ENCODE measurements at places on chromosomes 12 and 14. TPM values are rescaled to one million over a fixed set of nuclear protein-coding genes. Genes with fewer than 3 reads are reported as not detected.

Gene OXA1L
- 111 TPM for total RNA-seq

DNA sequence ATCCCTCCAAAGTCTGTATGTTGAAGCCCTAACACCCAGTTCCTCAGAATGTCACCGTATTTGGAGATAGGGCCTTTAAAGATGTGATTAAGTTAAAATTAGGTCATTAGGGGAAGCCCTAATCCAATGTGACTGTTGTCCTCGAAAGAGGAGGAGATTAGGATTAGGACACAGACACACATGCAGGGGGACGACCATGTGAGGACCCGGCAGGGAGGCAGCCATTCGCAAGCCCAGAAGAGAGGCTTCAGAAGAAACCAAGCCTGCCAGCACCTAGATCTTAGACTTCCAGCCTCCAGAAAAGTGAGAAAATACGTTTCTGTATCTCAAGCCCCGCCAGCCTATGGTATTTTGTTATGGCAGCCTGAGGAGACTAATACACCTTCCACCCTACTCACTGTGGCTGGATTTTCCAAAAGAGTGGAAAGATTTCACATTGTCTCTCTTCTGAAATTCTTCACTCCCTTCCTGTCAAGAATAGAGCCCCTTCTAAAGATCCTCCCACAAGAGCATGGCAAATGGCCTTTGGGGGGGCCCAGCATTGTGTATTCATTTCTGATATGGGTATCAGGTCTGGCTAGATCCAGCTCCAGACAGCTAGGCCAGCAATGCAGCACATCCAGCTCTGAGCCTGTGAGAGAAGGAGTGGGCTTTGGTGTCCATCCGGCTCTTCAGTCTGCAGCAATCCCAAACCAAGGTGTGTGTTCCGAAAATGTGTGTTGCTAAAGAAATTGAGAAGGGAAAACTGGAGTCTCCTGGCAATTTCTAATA is 15.4 kb upstream of the UBC start:
- no peak for DNase-seq

GRCh38 chr14:103104654-103105452 is 10.3 kb downstream of the EXOC3L4 start:
- peak; percentile 93 for DNase-seq

GRCh38 chr12:113846883-113847755 is 119.0 kb downstream of the RBM19 start:
- DNase-seq = no peak

DNA sequence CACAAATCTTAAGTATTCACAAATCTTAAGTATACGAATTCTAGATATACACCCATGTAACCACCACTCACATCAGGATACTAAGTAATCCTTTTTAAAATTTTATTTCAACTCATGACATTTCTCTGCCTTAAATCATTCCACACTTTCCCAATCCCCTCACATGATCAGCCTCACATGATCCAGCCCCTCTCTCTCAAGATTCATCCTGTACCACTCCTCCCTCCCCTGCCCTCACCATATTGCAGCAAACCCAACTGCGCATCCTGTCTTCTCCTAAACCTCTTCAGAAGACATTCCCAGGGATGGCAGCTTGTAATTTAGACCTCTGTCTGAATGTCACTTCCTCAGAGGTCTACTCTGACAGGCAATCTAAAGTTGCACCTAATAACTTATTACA is 1.7 kb upstream of the EIF4B start:
- DNase-seq = no peak

GRCh38 chr14:96119947-96120346 is 80.8 kb downstream of the C14orf132 start:
- DNase-seq = no peak

Gene SLC41A2
- 6.8 TPM for total RNA-seq

- no peak for DNase-seq
These were observed 154.4 kb downstream of the RPAP3 start for GRCh38 chr12:47551426-47551851.

Gene FIGNL2
- 0.32 TPM for total RNA-seq

DNA sequence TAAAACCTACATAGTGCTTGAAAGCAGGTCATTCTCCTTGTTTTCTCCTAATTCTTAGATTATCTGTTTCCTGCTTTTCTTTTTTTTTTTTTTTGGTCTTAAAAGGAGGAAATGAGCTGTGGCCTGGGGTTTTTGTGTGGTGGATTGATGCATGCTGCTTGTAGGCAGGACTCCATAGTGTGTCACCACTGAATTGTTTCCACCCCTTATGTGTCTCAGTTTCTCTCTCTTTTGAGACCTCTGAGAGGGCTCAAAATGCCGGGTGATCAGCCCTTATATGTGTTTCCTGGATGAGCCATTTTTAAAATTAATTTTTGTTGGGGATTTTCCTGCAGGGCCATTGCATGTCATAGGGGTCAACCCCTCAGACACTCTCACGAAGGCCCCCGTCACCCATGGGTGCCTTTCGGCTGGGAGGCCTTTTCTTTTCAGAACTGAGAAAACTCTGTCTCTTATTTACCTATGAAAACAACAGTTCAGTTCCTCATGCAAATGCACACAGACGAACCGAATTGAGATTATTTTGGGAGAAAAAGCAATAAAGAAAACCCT is 32.0 kb upstream of the LRRK2 start:
- no peak for DNase-seq

DNA sequence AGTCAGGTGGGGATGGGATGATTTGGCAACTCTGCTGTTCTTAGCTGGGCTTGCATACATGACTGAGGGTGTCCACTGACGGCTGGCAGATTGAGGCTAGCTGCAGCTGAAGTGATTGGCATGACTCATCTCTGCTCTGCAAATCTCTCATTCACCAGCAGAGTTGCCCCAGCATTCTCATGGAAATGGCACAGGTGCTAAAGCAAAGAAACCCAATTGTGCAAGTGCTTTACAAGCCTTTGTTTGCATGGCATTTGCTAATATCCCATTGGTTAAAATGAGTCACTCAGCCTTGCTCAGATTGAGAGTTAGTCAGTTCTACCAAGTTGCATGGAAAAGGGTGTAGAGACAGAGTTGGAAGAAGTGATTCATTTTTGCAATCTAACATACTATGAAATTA is 389.7 kb upstream of the FAR2 start:
- DNase-seq = no peak

DNA sequence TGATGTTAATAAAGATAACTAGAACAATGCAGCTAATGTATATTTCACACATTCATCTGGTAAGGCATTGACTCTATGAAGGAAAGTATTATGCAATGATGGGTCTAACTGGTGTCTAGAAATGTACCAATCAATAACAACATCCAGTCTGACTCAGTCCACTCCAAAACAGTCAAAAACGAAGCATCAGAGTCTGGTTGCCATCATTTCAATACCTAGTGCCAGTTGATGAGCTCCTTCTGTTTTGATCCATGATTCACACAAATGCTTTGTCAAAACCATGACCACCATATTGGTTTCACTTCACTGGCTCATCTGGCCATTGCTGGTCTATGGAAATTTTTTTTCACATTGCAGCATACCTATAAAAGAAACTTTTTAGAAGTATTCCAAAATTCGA is 747.2 kb upstream of the TMEM132C start:
- DNase-seq = no peak

Gene CLEC7A
- total RNA-seq = 2.6 TPM

GRCh38 chr12:114926341-114926740 is 242.4 kb upstream of the TBX3 start:
- DNase-seq = no peak

Gene TMEM117
- 7.5 TPM for total RNA-seq

DNA sequence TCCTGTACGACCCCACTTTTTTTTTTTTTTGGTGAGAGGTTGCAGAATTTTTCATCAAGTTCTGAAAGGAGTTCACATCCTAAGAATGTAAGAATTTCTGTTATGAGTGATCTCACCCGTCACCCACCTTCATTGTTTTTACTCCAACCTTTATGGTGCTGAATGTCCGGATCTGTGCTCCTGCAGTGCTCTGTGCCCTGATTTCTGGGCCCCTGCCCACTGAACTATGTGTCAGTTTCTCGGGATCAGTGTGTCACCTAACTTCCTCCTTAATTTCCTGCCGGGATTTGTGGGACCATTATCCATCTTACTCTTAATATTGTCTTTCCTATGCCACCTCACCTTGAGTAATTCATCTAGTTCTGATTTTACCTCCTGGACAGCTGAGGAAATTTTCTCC is 11.6 kb downstream of the RASSF8 start:
- no peak for DNase-seq

- no peak for DNase-seq
These were observed 496 bp downstream of the PPP2R5C start for GRCh38 chr14:101761881-101762529.

DNA sequence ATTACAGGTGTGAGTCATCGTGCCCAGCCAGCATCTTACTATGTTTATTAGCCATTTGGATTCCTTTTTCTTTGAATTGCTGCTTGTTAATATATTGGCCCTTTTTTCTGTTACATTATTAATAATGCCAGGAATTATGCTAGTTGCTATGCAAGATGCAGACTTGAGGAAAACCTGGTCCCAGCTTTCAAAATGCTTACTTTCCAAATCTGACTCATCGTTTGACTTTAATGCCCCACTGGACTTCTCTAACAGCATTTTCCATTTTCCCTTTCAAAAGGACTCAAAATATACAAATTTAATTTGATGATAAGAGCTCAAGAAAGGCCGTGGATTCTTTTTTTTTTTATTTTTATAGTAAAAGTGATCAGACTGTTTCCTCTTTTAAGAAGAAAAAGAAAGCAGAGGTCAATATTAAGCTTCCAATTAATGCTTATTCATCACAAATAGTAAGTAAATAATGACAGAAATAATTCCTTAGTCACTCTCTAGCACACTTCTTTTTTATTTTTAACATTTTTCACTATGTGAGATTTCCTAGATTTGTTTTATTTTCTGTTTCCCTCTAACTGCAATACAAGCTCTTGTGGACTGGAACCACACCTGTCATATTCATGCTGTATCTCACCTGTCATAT is 146.1 kb upstream of the FGD4 start:
- no peak for DNase-seq

DNA sequence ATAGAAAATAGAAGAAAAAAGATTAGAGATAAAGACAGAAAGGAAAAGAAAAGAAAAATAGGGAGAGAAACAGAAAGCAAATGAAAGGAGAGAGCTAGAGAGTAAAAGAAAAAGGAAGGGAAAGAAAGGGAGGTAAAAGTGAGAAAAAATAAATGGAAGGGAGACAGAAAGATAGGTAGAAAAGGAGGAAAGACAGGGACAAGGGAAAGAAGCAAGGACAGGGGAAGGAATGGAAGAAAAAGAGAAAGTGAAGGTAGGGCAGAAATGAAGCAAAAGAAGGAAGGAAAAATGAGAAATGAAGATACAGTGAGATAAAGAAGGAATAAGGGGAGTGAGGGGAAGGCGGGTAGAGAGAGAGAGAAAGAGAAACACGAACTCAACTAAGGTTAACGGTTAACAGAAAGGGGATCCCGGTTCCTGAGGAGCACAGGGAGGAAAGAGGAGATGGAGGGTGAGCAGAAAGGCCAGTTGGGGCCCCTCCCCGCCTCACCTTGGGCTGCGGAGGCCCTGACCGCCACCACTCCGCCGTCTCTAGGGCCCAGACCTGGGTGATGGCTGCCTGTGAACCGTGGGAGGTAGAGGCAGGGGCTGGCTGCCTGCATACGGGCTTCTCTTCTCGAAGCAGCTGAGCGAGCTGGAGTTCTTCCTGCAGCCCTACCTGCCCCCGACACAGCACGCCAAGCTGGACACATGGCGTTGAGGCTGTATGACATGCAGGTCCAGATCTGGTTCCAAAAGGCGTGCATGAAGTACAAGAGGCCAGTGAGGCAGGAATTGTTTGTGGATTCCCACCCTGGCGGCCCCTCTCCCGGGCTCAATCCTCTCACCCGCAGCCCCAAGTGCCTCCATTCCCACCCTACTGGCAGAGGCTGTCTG is 59.5 kb downstream of the SMUG1 start:
- DNase-seq = no peak

Gene HOXC13
- total RNA-seq = not detected

Gene GUCY2C
- not detected for total RNA-seq

GRCh38 chr12:64080319-64081007 is 141.6 kb downstream of the KICS2 start:
- DNase-seq = no peak

Gene LRP6
- total RNA-seq = 27.4 TPM

DNA sequence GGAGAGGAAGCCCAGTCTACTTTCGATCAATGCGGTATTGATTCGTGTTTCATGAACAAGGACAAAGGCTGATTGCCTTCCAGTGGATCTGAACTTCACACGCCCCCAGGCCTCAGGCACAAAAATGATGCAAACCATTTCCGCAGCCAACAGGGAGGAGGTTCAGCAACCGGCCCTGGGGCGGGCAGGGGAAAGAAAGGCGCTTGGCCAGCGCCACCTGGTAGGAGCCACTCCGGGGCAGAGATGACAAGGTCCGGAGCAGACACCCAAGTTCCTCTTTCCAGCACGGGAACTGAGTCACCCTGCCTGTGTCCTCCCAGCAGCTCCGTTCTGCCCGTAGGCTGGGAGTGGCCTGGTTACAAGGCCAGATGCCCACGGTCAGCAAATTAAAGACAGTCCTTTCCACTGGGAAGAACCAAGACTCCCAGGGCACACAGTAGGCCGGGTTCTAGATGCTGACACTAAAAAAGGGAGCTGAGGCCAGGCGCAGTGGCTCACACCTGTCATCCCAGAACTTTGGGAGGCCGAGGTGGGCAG is 136.3 kb downstream of the SCARB1 start:
- peak; percentile 89 for DNase-seq

GRCh38 chr14:106652494-106652893 is 1126.1 kb downstream of the TMEM121 start:
- DNase-seq = no peak

Gene SPIC
- not detected for total RNA-seq

DNA sequence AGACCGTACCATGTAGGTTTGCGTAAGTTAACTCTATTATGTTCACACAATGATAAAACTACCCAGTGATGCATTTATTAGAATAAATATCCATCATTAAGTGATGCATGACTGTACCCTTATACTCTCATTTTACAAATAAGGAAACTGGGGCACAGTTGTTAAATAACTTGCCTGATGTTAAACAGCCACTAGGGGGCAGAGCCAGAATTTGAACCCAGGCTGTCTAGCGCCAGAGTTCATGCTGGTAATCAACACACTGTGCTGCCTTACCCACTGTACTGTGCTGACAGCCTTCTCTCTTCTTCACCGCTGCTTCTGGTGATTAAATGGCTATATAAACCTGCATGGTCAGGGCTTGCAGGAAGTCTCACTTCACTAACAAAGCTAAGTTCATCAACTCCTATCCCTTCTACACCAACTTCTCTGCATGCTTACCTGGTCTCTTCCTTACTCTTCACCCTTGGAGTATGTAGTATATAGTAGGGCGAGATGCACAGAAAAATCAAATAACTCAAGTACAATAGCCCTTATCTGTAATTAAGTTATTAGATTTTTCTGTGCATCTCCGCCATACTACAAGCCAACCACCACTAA is 43.6 kb upstream of the APPL2 start:
- DNase-seq = no peak

Gene SBNO1
- total RNA-seq = 25.3 TPM
